ENCODE measurements at places on chromosomes 1 and 21.

- DNase-seq: no peak
These were observed 16.6 kb downstream of the SAMD11 start for GRCh38 chr1:940107-941014.

DNA sequence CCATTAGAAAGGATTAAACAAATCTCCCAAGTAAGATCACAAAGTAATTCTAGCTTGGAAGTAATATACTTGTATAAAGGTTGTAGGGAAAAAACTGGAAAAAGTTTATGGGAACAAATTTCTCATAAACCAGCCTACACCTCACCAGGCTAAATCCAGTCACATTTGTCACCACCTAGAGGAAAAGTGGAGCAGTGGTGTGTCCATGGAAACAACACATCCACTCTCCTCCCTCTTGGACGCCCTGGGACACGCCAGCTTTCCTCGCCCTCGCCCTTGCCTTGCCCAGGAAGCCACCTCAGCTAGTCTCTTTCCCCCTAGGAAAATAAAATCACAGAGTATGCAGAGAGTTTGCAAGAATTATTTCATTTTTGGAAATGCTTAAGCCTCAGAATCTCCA is 2.2 kb downstream of the PALMD start:
- DNase-seq: no peak

DNA sequence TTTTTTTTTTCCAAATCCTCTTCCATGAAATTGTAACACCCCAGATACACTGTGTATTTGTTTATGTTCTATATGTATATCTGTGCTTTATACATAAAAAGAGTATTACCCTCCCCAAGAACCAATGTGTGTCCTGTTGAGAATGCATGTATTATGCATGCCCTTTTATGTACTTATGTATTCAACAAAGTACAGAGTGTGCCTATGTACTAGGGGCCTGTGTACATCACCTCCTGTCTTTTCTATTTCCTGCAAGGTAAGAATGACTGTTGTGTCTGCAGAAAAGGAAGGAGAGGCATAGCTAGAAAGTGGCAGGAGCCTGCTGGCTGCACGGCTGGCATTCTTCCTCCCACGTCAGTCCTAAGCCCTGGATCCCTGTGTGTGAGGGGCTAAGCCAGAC is 7.0 kb downstream of the TMEM61 start:
- DNase-seq: no peak

GRCh38 chr1:232462213-232462612 is 167.7 kb downstream of the SIPA1L2 start:
- no peak for DNase-seq

GRCh38 chr1:61318319-61319125 is 236.2 kb downstream of the NFIA start:
- no peak for DNase-seq

GRCh38 chr1:51519048-51519864 is at the start of gene EPS15:
EPS15 (minus strand) TSS chr1:51519266; CDS start chr1:51519231, 35 bp downstream.
- DNase-seq: peak; percentile 68

DNA sequence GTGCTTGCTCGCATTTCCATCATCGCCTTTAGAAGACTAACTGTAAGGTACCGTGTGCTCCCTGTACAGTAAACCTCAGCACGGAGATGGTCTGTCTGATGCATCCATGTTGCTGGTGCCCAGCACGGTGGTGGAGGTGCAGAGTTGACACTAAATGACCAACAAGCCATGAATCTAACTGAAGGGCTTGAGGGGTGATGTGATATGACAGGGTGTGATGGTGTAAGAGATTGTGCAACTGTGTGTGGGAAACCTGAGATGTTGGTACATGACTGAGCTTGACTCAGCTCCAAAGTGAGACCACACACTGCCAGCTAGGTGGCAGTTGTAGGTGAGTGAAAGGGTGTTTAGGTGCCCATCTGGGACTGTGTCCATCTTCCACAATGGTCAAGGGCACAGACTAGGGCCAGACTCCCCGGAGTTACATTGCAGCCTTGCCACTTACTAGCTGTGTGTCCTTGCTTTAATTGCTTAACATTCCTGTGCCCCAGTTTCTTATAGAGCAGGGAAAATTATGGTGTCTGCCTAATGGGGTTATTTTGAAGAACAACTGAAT is 21.4 kb downstream of the SLC2A1 start:
- DNase-seq: no peak

DNA sequence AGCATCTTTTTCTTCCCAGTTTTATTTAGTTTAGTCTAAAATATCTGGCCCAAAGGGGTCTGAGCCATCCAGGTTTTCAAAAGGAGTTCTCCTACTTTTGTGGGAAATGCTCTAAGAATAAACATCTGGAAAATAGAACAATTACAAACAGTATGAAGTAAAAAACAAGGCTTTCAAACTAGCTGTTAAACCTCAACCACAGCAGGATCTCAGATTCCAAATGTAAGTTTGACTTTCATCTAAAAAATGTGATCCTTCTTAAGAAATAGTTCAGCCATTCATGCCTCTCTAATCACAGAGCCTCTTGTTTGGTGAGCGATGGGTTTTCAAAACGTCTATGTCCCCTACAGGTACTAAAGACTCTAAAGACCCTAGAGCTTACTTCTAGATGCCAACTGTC is 413.5 kb downstream of the DUSP10 start:
- no peak for DNase-seq

- DNase-seq: no peak
These were observed 2.7 kb upstream of the PDE9A start for GRCh38 chr21:42650441-42651421.

GRCh38 chr1:114833421-114833820 is 21.2 kb upstream of the SYCP1 start:
- no peak for DNase-seq

GRCh38 chr1:5973771-5974170 is 18.5 kb downstream of the NPHP4 start:
- no peak for DNase-seq

DNA sequence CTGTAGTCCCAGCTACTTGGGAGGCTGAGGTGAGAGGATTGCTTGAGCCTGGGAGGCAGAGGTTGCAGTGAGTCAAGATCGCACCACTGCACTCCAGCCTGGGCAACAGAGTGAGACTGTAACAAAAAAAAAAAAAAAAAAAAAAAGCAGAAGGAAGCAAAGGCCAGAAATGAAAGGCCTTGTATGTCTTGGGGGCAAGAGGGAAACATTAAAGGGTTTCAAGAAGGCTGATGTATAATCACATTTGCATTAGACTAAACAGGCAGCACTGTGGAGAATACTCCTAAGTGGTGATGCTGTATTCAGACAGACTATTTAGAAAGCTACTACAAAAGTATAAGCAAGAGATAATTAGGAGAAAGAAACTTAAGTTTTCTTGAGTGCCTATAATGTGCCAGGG is 10.4 kb downstream of the ANP32E start:
- no peak for DNase-seq
